ENCODE measurements at places on chromosomes 7 and 10.

DNA sequence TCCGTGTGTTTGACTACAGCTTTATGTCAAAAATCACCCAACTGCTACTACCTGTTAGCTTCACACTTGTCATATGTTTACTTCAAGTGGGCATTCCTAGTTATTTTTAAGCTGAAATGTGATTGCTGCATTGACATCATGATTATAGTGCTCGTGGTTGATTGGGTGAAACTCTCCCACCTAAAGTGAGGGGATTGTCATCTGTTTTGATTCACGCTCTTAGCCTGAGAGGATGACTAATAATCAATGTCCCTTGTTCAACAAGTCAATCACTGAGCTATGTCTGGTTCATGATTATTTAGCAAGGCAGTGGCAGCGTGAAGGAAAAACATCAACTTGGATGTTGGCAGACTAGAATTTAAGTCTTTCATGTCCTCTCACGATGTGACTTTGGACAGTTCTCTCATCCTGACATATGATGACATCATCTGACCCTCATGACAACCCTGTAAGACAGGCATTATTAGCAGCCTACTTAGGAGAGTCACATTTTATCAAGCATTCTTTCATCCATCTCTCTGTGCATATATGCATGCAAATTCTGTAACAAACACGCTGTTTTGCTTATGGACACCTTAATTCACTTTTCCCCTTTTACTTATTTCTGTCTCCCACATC is 352.6 kb upstream of the ZMIZ1 start:
- no peak for DNase-seq

DNA sequence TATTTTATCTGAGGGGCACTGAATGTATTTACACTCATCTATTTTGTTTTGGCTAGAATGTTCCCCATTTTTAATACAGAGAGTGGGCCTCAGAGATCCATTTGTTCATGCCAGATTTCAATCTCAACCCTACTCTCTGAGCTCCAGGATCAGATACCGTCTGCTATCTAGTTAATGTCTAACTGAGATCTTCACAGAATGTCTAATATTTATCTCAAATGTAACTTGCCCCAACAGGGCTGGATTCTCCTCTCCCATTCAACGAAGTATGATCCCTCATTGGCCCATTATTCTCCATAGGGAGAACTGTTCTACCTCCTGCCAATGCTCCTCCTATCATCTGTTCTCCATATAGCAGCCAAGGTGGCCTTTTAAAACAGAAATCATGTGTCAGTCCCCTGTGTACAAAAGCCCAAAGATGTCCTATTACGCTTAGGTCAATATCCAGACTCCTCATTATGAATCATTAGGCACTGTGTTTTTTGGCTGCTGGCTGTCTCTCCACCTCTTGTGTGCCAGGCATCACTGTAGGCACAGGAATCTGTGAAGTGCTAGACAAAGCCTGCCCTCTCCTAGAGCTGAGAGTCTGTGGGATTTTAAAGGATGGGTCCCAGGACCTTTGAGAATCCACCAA is 169.3 kb upstream of the AGK start:
- no peak for DNase-seq

GRCh38 chr10:62264702-62265436 is 3.8 kb downstream of the RTKN2 start:
- no peak for DNase-seq

- no peak for DNase-seq
These were observed 449.6 kb downstream of the GRM8 start for GRCh38 chr7:126803060-126803665.

- no peak for DNase-seq
These were observed 137.6 kb upstream of the VWC2 start for GRCh38 chr7:49635800-49636199.
